GM13976 (cell line): ENCODE measurements at places on chromosomes 2 and 18.

- no peak for DNase-seq
Measured at GRCh38 chr2:165911981-165912380, 41.6 kb downstream of the TTC21B start.

GRCh38 chr2:201858281-201859184 is 52.2 kb downstream of the CDK15 start:
- DNase-seq, result peak; percentile 34

DNA sequence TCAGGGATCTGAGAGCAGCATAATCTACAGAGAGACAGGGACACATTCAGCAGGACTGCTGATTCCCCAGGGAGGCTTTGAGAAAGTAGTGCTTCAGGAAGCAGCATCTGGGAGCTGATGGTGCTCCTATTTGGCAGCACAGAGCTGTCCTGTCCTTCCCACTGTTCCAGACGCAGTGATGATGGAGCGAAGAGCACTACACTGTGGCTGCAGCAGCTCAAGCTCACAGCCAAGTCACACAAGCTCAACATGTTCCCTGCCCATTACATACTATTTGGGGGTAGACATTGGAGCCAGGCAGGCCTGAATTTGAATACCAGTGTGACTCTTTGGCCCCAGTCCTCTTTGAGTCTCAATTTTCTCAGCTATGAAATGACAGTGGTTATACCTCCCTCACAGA is 15.2 kb upstream of the GALM start:
- no peak for DNase-seq

DNA sequence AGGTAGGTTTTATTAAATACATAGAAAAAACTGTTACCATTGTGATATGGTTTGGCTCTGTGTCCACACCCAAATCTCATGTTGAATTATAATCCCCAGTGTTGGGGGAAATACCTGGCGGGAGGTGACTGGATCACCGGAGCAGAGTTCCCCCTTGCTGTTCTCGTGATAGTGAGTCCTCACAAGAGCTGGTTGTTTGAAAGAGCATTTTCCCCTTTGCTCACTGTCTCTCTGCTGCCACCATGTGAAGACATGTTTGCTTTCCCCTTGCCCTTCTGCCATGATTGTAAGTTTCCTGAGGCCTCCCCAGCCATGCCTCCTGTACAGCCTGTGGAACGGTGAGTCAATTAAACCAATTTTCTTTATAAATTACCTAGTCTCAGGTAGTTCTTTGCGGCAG is 352.7 kb upstream of the SLC39A10 start:
- DNase-seq, result no peak

DNA sequence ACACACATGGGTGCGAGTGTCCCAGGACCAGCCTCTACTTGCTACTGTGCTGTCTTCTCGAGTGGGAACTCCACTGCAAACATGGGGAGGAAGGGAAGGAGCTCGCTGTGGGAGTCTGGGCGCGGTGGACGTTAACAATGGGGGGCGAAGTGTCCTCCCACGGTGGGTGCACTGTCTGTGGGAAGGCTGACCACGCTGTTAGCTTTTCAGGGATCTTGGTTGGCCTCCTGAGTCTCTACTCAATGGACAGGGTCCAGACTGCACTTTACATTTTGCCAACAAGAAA is 146.7 kb downstream of the MBP start:
- no peak for DNase-seq

DNA sequence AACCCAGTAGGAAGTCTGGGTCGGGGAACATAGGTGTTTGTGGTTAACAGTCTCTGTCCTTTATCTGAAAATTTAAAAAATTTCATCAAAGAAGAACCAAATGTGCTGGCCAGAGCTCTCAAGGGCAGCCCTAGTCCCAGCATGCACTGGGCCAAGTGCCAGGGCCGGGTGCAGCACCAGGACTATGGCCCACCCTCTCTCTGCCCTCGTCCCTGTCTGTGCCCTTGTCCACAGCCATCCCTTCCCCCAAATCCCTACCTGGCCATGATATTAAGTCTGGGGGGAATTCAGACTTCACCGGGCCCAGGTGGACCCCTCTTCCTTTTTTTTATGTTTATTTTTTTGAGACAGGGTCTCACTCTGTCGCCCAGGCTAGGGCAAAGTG is 14.4 kb upstream of the ZFP36L2 start:
- DNase-seq, result no peak

DNA sequence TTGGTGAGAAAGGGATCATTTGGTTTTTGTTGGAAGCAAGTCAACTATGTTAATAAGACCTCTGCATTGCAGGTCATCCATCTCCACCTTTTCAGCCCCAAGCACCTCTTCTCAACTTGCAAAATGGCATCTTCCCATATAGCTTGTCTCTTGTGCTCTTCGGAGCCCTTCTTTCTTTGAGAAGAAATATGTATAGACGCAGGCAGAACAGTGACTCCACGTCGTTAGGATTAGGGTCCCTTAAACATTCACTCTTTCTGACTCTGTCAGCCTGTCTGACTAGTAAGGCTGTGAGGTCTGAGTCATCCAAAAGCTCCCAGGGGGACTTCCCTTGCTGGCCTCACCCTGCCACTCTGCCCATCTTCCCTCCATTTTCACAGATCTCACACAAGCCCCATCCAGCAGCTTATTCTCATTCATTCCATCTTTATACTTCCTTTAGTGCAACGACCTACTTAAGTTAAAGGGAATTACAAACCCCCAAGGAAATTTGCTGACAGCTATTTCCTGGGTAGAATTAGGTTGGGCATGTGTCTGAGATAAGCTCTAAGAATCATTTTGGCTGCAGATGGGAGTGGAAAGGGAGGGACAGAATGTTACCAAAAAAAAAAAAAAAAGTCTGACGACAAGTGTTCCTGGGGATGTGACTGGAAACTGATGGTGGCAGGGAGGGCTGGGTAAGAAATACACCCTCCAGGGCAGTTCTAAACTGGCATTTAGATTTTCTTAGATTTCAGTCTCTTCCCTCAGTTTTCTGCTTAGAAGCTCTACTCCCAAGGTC is 37.7 kb upstream of the MEX3C start:
- peak; percentile 25 for DNase-seq

- DNase-seq, result no peak
Measured at GRCh38 chr2:61419570-61419969, 51.3 kb downstream of the USP34 start.

DNA sequence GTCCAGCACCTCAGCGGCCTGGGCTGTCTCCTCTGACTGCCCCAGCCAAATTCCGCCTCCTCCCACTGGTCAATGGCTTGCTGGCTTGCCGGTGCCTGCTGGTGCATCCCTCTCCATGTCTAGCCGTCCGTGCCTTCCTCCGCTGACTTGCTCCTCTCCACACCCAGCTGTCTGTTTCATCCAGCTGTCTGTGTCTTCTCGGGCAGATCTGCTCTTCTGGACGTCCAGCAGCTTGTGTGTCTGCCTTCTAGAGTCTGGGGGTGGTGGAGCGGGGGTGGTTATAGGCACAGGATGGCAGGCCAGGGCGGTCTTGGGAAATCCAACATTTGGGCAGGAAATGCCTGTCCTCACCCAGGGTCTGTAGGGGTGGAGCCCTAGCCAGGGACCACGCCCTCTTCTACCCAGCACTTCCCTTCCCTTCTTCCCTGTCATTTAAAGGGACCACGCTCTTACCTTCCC is 369.2 kb downstream of the GALNT13 start:
- DNase-seq, result no peak
